NCI-H146 (cell line): ENCODE measurements at places on chromosomes 13 and 19.
A peak's percentile ranks its signal among the peaks of the same experiment; 100 is the strongest.

DNA sequence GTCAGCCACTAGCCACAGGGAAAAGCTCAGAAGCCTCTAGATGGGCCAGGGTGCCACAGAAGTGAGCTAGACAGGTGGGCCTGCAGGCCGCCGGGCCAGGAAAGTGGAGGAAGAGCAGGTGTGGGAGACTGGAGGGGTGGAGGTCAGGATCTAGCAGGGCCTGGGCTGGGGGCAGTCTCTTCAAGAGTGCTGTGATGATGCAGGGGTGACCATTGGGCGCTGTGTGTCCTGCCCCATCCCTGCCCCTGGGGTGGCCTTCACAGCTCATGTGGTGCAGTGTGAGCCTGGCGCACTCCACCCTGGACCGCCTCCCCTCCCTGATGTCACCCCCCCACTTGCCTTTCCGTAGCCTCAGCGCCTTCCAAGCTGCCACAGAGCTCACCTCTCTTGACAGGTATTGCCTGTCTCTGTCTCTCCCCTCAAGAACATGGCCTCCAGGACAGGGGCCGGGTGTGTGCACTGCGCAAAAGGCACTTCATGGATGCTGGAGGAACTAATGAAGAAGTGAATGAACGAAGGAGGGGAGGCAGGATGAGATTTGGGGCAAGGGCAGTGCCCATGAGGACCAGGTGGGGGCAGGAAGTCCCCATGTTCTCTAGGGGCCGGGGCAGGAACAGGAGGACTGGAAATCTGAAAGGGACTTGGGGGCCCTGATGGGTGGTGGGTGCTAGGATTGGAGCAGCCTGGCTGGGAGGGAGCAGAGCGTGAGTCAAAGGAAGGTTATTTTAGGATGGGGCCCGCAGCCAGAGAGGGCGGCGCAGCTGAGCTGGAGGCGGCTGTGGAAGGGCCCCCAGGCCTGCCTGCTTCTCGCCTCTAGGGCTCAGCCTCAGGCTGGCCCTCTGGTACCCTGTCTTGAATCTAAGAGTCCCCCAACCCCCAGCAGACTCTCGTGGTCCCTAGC is 6.6 kb downstream of the SSBP4 start:
- no peak for DNase-seq

- no peak for DNase-seq
Observed at GRCh38 chr19:39745643-39746042, 7.8 kb upstream of the CLC start.

- DNase-seq = peak; percentile 22
Observed at GRCh38 chr13:81929988-81930387, 1589.1 kb upstream of the SPRY2 start.

- DNase-seq = no peak
Observed at GRCh38 chr13:66014771-66015170, 1215.4 kb downstream of the PCDH9 start.

GRCh38 chr19:3698974-3699740 is 1.1 kb downstream of the PIP5K1C start:
- DNase-seq = no peak

GRCh38 chr19:49987159-49987698 is 26.3 kb upstream of the SIGLEC11 start:
- DNase-seq = no peak

- DNase-seq = no peak
Observed at GRCh38 chr19:22519152-22519551, 97.0 kb upstream of the ZNF98 start.

DNA sequence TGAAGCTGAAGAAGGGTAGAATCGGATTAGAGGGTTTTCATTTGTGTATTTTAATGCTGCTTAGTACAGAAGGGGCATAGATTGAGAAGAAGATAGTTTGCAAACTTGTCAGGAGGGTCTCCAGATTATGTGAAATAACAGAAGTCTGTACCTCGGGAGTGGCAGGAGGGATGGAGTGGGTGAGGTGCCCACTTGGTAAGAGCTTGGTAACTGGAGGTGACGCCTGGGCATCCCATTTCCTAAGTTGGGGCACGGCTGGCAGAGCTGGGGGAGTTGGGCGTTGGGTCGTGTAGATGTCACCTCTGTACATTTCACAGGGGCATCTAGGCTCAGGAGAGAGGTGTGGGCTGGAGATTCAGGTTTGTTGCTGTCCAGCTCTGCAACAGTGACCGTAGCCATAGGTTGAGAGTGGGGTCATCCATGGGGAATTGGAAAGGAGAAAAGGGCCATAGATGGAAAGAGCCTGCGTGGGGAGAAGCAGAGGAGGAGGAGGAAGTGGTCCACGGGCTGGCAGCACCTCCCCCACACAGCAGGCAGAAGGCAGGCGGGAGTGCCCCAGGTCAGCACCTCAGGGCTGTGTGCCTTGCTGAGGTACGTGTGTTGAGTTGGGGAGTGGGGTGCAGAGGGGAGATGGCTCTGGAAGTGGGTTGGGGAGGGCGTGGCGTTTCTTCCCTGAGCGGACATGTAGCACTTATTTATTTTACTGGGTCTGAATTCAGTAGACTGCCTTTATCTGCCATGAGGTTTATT is 31.2 kb downstream of the MPHOSPH8 start:
- DNase-seq = no peak

DNA sequence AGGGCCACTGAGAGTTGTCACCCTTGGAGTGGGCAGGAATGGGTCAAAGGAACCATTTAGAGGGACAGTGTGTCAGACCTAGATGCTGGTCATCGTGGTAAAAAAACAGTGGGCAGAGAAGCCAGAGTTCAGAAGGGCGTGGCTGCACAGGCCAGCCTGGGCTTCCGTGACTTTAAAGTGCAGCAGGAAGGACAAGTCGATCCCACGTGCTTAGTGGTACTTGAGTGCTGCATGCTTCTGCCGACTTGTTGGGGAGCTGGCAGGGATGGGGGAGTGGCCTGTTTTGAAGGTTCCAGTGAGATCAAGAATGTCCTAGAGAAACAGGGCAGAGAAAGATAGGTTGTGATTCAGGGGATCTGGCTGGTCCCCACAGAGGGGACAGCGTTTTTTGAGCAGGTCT is 17.0 kb downstream of the LYL1 start:
- DNase-seq = no peak

GRCh38 chr13:92894447-92894846 is 332.2 kb upstream of the GPC6 start:
- DNase-seq = no peak

DNA sequence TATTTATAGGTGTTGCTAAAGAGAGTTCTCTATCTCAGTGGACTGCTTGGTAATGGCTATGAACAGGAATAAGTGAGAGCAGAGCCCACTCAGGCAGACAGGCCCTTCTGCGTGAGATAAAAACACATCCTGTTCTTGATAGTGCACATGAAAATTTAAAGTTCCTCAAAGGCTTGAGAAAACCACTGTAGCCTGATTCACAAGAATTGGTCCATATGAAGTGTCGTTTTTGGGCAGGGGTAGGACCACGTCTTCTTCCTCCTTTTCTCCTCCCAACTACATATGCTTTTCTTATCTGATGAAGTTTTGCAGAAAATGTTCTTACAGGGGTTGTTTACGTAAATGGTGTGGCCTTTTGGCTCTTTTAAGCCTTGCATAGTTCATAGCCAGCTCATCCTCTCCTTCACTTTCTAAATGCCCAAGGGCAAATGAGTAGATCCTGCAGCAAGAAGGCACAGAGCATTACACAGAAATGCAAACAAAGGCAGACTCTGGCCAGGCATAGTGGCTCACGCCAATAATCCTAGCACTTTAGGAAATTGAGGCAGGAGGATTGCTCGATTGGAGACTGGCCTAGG is 53.8 kb downstream of the RNF6 start:
- no peak for DNase-seq

DNA sequence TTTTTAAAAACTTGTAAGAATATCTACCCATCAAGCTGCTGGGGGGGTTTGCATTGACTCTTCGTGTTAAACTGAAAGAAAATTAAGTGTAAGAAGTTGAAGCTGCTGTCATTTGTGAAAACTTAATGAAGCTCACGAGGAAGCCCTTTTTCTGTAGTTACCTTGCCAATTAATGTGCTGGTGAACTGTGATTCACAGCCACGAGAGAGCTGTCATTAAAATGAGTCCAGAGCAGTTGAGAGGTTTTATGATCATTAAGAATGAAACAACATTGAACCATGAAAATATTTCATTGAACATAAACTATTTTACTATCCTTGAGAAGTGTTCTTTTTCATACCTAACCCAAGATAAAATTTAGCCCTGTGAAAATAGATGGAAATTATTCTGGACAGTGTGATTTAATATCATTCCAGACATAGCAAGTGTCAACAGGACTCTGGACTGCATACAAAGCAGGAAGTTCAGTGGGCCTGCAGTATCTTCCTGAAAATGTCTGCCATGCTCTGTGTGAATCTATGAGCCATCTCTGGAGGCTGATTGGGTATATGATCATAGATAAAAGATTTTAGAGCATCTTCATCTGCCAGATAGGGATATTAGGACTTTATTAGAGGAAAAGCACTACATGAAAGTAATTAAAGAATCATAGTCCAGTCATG is 53.8 kb downstream of the DPY19L3 start:
- no peak for DNase-seq

DNA sequence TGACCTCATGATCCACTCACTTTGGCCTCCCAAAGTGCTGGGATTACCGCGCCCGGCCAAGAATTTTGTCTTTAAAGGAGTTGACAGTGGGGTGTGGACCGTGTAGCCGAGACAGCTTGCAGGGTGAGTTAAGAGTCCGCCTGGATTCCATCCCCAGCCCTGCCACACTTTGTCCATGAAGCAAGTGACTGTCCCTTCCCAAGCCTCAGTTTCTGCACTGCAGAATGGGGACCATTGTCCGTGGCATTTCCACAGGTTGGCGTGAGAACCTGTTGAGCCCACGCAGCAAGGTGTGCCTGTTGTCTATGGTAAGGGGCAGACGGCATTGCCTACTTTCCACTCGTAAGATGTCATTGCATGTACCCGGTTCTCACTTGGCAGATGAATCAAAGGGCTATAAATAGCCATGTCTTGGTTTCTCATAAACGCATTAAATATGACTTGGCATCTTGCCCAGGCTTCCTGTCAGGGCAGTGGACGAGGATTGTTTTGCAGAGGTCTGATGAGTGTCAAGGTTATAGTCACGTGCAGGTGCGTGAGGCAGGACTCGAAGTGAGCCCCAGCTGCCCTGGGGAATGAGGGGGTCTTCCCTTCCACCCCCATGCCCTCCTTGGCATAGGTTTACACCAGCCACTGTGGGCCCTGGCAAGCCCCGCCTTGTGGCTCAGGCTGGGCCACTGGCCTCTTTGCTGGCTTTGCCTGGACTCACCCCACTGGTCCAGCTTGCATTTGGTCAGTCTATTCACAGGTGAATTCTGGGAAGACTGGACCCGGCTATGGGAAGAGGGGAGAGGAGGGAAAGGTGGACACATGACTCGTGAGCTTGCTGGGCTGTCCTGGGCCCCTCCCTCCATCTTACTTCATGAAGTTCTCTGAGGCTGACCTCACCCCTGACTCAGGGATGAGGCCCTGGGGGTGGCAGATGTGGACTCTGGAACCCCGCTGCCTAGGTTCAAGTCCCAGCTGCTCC is 14.6 kb downstream of the FAM187B start:
- DNase-seq = peak; percentile 82

DNA sequence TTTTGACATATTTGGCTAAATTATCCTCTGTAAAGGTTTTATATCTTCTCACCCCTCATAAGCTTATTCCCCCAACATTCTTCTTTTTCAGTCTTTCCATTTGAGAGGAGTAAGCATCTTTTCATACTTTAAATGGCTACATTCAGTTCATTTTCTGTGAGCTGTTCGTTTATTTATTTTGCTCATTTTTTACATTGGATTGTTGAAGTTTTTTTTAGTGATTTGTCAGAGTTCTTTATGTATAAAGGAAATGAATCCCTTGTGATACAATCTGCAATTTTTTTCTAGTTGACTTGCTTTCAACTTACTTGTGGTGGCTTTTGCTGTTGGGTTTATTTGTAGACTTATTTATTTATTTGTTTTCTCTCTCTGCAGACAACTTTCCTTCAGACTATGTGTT is 250.3 kb downstream of the DLEU7 start:
- no peak for DNase-seq

GRCh38 chr19:5030136-5030820 is 61.4 kb downstream of the KDM4B start:
- no peak for DNase-seq

DNA sequence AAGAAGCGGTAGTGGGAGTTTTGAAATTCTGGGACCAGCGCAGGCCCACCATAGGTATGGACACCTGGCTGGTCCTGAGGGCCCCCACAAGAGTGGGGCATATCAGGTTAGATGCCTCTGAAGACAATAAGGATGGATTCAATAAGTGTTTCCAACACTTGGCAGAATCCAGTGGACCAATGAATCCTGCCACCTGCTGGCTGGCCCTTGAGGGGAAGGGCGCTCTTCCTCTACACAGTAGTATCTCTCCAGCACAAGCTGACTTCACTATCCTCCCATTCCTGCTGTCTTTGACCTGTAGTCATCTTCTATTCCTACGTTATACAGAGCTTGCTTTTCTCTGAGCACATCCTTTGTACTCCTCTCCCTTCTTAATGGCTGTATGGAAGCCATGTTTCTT is 199.7 kb upstream of the TSHZ3 start:
- no peak for DNase-seq

DNA sequence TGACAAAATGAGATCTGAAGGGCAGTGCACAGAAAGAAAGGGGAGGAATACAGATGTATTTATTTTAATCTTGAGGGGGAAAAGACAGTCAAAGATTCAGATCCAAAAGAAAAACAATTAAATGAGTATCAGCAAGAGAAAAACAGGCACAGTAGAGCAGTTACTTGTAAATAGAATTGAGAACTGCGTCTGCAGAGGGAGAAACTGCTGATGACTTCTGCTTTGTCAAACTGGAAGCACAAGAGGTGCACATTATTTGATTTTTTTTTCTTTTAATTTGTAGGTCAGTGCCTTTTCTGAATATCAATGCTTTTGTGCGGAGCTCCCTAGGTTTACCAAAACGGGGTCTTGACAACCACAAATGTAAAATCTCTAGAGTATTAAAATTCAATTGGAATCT is 37.3 kb downstream of the EFNB2 start:
- DNase-seq = no peak

- DNase-seq = no peak
Observed at GRCh38 chr13:32905063-32905863, 111.0 kb upstream of the KL start.

DNA sequence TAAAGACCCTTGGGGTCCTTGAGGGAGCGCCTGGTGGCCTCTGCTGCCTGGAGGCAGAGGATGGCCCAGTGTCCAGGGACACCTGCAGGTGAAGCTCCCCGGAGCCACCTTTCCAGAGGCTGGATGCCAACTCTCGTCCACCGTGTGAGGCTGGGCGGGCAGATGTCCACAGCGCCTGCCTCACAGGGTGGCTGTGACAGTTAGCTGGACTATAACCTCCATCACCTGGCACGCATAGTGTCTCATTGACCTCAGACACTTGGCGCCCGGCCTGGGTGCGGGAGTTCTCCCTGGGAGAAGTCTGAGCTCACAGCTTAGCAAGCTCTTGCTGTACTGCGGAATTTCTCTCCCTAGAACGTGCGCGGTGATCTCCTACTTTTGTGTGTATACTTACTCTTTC is 9.8 kb downstream of the BICRA start:
- no peak for DNase-seq
